ENCODE measurements at places on chromosomes 2 and 18.

GRCh38 chr2:108806371-108807113 is 20.0 kb downstream of the CCDC138 start:
- no peak for DNase-seq

DNA sequence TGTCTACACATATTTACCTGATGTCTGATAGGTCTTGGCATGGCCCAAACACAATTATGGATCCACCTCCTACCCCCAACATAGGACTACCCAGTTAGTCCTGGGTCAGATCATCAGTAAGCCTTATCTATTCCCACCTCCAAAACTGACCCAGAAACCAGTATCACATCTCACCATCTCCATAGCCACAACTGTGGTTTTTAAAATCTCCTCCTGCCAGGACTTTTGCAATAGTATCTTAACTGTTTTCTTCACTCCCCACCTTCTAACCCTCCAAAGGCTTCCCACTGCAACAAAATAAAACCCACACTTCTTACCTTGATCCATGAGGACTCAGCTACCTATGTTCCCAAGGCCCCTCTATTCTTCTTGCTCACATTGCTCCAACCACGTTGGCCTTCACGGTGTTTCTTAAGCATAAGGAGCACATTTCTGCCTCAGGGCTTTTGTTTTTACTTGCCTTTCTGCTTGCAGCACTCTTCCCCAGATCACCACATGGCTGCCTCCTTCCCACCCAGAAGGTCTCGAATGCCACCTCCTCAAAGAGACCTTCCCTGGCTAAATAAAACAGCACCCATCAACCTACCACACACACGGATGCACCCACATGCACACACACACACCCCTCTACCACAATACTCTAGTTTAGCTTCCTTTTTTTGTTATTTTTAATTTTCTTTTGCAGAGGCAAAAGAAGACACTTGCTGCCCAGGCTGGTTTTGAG is 125.9 kb upstream of the SLC1A4 start:
- no peak for DNase-seq

GRCh38 chr2:172427256-172427989 is at the start of gene ITGA6:
Gene ITGA6, plus strand, starts transcription at chr2:172427586.
- DNase-seq, result peak; percentile 68

GRCh38 chr18:21479721-21480120 is 120.8 kb downstream of the ESCO1 start:
- no peak for DNase-seq

GRCh38 chr2:43569921-43570320 is 25.9 kb downstream of the THADA start:
- DNase-seq, result no peak

GRCh38 chr2:207950063-207950760 is 75.1 kb downstream of the PLEKHM3 start:
- DNase-seq, result no peak

- DNase-seq, result no peak
Measured at GRCh38 chr18:49997558-49997957, 184.2 kb upstream of the ACAA2 start.

GRCh38 chr2:102514061-102514785 is 41.2 kb downstream of the SLC9A4 start:
- DNase-seq, result no peak

GRCh38 chr2:68740400-68740914 is 5.8 kb downstream of the ARHGAP25 start:
- no peak for DNase-seq

- DNase-seq, result no peak
Measured at GRCh38 chr2:236633219-236633570, 63.6 kb downstream of the ACKR3 start.

DNA sequence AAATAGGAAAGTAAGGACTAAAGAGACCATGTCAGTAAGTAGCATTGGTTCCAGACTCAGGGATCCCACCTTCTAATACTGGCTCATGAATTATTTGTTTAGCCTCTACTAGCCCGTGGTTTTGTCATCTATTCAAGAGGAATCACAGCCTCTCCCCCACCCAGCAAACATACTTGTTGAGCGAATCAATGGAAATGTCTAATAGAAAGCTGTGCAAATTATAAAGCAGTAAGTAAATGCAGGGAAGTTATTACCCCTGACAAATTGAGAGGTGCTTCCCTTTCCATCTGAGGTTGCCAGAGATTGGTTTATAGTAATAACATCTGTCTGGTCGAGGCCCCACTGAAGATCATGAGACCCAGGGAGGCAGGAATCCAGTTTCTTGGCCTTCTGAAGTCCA is 219.3 kb upstream of the OSR1 start:
- DNase-seq, result no peak

DNA sequence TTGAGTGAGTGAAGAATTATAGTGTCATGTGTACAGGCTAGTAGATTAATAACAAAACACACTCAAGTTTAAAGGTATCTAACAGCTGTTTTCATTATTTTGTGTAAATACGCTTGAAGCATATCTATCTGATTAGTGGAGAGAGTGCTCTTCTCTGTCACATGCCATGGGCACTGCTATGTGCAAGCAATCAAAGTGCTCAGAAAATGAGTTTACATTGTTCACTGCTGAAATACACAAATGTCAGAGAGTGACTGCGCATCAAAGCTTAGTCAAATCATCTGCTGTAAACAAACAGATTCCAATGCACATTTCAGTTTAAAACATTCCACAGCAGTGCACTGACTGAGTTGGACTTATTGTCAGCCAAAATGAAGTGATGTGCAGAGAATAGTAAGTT is 423.4 kb downstream of the ZEB2 start:
- DNase-seq, result no peak

All from pons (tissue), 1 donor.